Thoracic aorta (tissue), 2 donors: ENCODE measurements at places on chromosomes 7 and 10.

DNA sequence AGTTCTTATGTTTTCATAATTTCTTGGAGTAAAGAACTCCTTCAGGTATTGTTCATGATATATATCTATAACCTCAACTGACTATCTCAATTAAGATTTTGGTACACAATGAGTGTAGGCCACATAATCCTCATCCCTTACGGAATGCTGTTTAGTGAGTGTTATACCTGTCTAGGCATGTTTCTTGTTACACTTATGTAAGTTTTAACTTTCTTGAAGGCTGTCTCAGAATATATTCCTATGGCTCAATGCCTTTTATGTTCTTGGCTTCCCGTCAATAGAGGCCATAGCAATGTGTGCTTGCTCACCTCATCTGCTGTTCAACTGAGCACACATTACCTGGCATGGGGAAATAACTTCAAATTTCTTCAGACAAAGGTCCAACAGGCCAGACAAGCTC lies 185.1 kb downstream of the CTTNBP2 start:
- no peak for DNase-seq

DNA sequence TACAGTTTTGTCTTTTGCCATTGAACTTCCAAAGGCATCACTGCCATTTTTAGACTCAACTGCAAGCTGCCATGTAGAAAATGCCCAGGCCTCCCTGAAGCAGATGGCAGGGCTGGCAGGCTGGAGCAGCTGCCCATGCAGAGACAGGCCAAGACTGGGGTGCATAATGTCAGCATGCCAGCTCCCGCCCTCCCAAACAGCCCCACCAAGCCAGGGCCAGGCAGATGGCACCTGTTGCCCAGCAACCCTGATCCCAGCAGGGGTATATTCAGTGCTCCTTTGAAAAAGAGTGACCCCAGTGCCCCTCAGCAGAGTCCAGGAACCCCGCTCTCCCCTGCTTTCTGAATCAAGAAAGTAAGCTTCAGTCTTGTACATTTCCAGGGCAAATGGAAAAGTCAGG lies 32.6 kb downstream of the VSTM4 start:
- DNase-seq: no peak

GRCh38 chr10:75400163-75400770 lies 1.3 kb downstream of the ZNF503 start:
- no peak for DNase-seq

DNA sequence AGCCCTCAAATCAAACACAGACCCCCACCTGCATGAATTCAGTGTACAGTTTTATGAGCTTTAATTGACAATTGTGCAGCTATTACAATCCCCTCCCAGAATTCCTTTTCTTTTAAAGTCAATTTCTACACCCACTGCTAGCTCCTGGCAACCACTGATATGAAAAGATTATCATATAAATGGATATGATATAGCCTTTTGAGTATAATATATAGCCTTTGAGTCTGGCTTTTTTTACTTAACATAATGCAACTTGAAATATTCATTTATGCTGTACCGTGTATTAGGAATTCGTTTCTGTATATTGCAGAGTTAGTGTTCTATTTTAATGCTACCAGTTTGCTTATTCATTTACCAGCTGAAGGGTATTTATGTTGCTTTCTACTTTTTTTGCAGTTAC lies 127.7 kb downstream of the CCSER2 start:
- DNase-seq: no peak

DNA sequence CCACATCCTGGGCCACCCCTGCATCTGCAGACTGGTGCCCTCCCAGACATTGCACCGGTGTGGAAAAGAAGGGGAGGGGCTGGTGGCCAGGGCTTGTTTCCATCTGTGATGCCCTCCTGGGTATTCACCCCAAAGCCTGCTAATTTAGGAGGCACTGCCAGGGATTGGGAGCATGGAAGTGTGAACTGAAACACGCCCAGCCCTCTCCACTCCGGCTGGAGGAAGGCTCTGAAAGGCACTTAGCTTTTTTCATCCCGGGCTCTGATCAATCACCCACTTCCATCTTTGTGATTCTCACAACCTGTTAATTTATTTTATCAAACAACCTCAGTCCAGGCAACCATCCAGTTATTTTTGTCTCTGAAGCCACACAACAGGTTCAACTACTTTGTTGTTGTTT lies 20.9 kb upstream of the CPXM2 start:
- DNase-seq: no peak

- DNase-seq: no peak
Observed at GRCh38 chr7:103989200-103989784, at the start of gene RELN. RELN (minus strand) TSS chr7:103989658; CDS start chr7:103989356, 302 bp downstream.

DNA sequence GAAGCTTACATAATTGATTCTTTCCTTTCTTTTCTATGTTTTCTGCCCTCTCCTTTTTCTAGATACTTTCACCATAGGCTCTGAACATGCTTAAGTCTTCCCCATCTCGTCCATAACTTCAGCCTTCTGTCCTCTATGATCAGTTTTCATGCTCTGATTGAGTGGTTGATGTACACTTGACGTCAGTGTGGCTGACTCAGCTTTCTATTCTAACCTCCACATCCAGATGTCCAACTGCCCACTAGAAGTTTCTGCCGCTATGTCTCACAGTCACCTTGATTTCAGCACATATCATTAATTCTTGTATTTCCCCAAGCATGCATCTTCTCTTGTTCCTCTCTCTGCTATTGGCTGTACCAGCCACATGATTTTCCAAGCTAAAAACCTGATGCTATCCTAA lies 15.0 kb downstream of the CDK14 start:
- no peak for DNase-seq

GRCh38 chr7:80247144-80247543 lies 112.5 kb downstream of the GNAI1 start:
- no peak for DNase-seq

- DNase-seq: no peak
Observed at GRCh38 chr7:151256410-151257045, 8.0 kb upstream of the SMARCD3 start.

DNA sequence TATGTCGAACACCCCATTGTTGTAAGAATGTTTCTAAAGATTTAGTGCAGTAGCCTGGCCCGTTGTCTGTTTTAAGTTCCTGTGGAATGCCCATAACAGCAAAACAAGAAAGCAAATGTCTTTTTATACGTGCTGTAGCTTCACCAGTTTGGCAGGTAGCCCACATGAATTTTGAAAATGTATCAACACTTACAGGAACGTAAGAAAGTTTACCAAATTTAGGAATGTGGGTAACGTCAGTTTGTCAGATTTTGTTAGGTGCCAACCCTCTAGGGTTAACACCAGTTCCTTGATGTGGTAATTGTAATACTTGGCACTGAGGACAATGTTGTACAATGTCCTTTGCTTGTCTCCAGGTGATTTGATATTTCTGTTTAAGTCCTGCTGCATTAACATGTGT lies 3.2 kb upstream of the GIMAP4 start:
- DNase-seq: no peak

GRCh38 chr10:71267508-71268240 lies 51.4 kb upstream of the SLC29A3 start:
- no peak for DNase-seq

- no peak for DNase-seq
Observed at GRCh38 chr7:36653663-36654355, 70.5 kb downstream of the AOAH start.

- no peak for DNase-seq
Observed at GRCh38 chr7:16421333-16422102, at the start of gene CRPPA. CRPPA (minus strand) TSS chr7:16421538; CDS start chr7:16421322, 216 bp downstream.

DNA sequence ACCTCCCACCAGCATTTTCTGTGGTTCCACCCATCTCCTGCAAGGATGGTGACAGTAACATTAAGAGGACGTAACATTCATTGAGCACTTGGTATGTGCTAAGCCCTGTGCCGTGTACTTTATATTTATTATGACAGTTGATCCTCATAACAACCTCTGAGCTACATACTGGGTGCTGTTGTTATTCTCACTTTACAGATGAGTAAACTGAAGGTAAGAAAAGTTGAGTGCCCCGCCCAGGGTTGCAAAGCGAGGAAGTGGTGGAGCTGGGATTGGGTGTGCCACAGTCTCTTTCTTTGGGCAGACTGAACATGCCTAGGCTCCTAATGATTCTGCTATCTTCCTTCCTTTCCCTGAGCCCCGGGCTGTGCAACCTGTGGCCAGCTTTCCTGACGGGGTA lies 107.4 kb downstream of the SH3PXD2A start:
- no peak for DNase-seq

GRCh38 chr7:134928554-134928953 lies 57.8 kb upstream of the AGBL3 start:
- DNase-seq: no peak

- no peak for DNase-seq
Observed at GRCh38 chr7:6116211-6116610, 85.0 kb downstream of the ANKRD61 start.

DNA sequence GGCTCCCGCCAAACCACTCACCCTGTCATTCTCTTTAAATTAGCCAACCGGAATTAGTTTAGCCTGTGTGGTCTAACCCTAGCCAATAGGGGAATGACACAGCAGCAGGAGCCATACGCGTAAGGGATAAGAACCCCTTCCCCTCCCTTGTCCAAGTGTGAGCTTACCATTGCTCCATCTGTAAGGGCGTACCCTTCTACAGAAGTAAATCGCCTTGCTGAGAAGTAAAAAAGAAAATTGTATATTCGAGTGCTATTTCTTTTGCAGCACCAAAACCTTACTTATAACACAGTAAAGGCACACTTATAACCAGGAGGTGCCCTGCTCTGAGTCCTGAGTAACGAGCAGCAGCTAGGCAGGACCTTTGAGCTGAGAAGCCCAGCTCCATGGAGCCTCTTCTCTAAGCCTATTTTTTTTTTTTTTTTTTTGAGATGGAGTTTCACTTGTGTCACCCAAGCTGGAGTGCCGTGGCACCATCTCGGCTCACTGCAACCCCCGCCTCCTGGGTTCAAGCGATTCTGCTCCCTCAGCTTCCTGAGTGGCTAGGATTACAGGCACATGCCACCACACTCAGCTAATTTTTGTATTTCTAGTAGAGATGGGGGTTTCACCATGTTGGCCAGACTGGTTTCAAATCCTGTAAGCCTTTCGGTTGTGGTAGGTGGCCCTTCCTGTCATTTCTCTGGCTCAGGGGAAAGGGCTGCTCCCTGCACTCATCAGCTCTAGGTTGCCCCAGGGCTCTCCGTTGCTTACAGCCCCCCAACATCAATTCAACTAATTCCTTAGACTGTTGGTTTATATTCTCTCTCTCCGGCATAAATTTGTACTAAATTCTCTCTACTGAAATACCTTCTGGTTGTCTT lies 73.3 kb downstream of the NSUN6 start:
- DNase-seq: no peak

- DNase-seq: no peak
Observed at GRCh38 chr7:69927461-69927860, 329.2 kb downstream of the AUTS2 start.

DNA sequence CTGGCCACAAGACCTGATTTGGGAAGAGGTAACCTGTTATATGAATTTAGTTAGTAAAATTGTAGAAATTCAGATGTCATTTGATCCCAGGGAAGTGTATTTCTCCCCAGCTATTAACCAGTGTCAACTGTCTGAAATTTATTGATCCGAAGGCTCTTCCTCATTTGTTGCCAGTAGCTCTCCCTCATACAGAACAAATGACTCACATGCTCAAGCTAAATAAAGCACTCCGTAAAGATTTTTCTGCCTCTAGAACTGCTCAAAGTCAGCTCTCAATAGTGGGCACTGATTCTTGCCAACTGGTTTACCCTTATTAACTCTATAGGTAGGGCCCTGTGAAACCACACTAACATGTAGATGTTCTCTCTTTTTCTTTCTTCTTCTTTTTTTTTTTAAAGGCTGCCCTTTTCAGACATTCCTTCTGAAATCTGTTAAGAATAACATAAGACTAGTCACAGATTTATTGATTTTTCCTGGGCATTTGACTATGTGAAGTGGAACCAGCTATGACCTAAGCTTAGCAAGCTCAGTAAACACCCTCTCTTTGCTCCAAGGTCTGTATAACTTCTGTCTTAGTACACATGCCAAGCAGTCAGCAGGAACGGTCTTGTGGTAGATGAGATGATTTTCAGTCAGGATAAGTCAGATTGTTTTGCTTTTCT lies 21.8 kb downstream of the RPA3 start:
- no peak for DNase-seq

DNA sequence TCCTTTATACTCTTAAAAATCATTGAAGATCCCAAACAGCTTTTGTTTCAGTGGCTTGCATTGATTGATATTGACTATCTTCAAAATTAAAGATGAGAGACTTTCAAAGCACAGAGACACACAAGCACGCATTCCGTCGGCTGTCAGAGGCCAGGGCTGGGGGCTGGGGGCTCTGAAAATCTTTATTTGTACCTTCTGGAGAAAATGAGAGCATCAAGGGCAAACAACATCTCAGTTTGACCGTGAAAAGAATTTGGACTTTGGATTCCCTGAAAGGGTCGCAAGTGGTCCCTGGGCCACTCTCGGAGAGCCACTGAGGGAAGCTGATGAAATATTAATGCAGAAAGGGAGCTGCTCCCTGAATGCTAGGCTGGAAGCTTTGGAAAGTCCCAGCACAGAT lies 96.4 kb downstream of the CHST15 start:
- DNase-seq: no peak

DNA sequence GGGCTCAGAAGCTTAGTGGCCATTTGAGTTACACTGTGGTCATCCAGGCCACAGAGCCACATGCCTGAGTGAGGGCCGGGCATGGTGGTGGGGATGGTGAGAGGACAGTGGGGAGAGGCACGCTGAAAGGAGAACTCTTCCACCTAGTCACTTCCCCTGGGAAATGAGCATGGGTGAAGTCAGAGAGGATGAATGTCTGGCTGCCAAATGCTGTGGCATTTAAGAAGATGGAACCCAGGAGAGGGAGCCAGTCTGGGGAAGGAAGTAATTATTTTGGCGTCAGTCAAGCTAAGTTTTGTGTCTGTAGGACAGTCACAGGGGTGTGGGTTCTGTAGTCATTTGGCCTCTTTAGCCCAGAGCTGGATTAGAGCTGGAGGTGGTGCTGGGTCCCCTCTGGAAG lies 86.0 kb upstream of the PODXL start:
- DNase-seq: no peak

DNA sequence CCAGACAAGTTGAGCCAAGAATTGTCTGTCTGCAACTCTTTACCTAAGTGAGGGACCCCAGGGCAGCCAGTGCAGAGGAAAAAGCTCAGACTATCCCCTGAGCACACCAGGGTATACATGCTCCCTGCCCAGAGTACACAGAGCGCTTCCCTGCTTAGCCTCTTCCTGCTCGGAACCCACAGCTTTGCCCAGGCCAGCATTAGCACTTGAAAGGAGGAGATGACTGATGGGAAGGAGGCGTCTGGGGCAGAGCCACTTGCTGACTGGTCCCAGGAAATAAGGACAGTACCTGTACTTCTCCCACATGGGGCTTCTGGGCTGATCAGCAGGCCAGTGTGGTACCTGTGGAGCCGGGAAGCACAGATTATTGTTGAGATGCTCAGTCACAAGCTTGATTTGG lies 48.4 kb upstream of the TRIM8 start:
- no peak for DNase-seq
